Mucosa of gallbladder (tissue), 1 donor: ENCODE measurements at places on chromosomes 12 and 14.

DNA sequence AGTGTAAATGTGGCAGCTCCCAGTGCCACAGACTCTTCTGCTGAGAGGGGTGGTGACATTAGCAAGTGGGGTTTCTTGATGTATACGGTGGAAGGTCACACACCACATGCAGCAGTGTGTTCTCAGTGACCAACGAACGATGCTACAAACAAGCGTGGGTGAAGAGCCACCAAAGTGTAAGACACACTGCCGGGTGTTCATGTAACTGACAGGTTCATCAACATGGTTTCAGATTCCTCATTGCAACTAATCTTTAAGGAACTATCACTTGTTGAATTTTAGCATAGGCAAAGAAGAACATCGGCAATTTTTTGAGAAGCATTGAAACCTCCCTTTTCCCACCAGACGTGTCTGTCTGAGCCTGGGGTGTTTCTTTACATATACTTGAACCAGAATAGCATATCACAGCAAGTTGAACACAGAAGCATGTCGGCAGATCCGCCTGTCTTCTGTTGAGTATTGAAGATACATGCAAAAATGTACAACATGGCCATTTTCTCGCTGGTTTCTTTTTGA lies 58.8 kb downstream of the PPP2R5C start:
- DNase-seq = no peak

GRCh38 chr14:93976477-93977057 lies at the start of gene ASB2:
Gene ASB2, minus strand, starts transcription at chr14:93976570. Its CDS starts 12,031 bp downstream, at chr14:93964539.
- DNase-seq = peak; percentile 40

- no peak for DNase-seq
Observed at GRCh38 chr12:67969134-67969802, 20.0 kb upstream of the IFNG-AS1 start.

DNA sequence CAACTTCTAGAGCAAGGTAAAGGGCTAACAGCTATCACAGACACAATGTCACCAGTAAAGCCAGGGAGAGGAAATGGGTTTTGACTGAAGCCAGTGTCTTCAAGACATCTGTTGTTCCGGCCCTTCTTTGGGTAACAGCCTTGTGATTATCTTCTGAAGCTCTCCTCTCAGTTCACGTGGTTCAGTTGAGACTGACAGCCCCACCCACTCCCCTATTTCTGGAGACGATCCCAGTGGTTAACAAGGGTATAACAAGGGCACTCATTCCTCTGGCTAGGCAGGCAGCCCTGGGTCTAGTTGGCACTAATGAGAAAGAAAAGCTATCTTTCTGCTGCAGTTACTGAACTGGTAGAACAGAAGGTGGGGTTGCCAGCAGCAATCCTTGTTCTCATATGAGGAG lies 6.9 kb downstream of the GNPTAB start:
- peak; percentile 20 for DNase-seq

- DNase-seq = no peak
Observed at GRCh38 chr12:39771456-39771855, 151.9 kb upstream of the ABCD2 start.

- DNase-seq = no peak
Observed at GRCh38 chr14:31388687-31389413, 31.5 kb downstream of the HEATR5A start.

GRCh38 chr12:14655284-14655683 lies 41.1 kb downstream of the GUCY2C start:
- DNase-seq = no peak

GRCh38 chr12:121295116-121295745 lies 1.3 kb downstream of the CAMKK2 start:
- DNase-seq = no peak

- no peak for DNase-seq
Observed at GRCh38 chr12:7369274-7369729, 65.4 kb downstream of the ACSM4 start.

GRCh38 chr14:70704960-70705359 lies 63.2 kb downstream of the TTC9 start:
- DNase-seq = no peak

- DNase-seq = no peak
Observed at GRCh38 chr12:65296508-65297265, 18.2 kb downstream of the MSRB3 start.

- no peak for DNase-seq
Observed at GRCh38 chr12:79643821-79644220, 46.9 kb downstream of the PAWR start.

- DNase-seq = no peak
Observed at GRCh38 chr12:57868851-57869268, 22.3 kb upstream of the CTDSP2 start.

- DNase-seq = no peak
Observed at GRCh38 chr14:69318901-69319475, 59.0 kb downstream of the GALNT16 start.

DNA sequence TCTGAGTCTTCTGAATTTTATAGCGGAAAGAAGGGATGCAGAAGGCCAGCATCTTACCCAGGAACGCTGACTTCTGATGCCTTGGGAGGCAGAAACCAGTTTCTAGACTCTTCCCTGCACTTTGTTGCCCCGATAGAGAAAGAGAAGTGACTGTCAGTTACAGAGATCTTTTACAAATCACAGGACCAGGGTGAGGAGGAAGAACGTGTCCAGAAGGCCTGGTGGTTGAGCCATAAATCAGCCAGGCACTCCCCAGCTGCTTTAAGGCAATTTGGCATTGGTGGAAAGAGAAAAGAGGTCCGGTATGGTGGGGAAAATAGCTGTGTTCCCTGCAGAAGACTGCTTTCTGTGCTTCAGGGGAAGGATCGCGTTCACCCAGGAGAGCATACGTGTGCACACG lies 88.7 kb upstream of the KCNA1 start:
- DNase-seq = no peak

DNA sequence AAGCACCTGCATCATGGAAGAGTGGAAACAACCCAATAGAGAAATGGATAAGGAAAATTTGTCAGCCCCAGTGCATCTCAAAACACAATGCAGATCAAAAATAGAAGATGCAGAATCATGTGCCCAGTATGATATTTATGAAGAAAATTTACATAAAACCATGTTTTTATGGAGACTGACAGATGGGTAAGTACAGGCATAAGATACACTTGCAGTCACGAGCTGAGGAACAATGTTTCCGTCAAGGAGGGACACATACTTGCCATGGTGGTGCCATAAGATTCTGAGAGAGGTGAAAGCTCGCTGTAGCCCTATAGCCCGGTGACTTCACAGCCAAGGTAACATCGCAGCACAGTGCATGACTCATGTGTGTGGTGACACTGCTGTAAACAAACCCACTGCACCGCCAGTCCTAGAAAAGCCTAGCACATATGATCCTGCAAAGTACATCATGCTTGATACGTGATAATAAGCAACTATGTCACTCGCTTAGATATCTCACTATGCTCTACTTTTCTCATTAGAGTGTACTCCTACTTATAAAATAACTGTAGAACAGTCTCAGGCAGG lies 112.6 kb downstream of the RIMBP2 start:
- DNase-seq = no peak

- DNase-seq = no peak
Observed at GRCh38 chr12:62632411-62632918, 165.8 kb downstream of the MON2 start.

- DNase-seq = no peak
Observed at GRCh38 chr12:108875682-108876361, 4.1 kb upstream of the DAO start.

DNA sequence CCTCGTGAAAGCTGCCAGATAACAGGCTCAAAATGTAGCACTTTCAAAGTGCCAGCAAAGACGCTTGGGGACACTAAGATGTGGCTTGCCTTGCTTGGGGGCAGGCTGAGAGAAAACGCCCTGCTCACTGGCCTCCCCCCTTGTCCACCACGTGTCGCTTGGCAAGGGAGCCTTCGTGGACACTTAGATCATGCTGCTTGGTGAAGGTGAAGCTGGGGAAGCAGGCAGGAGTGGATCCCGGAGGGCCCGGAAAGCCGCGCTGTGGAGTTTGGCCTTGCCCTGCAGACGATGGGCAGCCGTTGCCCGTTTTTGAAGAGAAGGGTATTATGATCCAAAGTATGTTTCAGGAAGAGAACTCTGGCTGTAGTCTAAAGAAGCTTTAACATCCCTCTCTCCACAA lies 53.4 kb upstream of the BDKRB2 start:
- DNase-seq = no peak

GRCh38 chr14:30389134-30389876 lies 169.7 kb upstream of the G2E3 start:
- DNase-seq = peak; percentile 62

DNA sequence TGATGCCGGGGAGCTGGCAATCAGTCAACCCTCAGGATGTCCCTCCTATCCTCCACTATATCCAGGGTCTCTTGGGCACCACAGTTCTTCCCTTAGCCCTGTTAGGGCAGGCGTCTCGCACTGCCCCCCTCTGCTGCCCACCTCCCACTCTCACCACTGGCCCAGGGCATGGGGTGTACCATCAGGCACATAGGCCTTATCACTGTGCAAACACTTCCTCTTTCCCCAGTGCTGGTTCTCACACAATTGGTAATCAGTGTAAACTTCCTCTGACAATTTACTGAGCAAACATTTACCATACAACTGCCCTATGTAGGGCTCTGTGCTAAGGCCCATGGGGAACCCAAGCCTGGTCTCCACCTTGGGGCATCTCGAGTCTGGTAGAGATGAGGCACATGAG lies 20.1 kb upstream of the TMED10 start:
- DNase-seq = peak; percentile 29

GRCh38 chr12:98864363-98864762 lies 219.3 kb downstream of the APAF1 start:
- DNase-seq = no peak

DNA sequence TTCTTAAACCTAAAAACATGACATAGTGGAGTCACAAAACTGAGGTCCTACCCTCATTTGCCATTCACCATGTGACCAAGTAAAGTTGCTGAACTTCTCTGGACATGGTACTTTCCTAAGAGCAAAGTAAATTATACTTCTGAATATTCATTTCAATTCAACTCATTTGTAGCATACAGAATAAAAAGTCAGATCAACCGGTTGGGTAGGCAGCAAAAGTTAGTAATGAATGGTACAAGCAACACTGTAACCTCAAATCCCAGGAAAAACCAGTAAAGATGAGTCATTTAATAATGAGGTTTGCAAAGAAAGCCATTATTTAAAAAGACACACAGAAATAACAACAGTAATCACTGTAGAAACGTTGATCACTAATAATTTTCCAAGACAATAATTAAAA lies 8.7 kb downstream of the POLE2 start:
- DNase-seq = no peak

- DNase-seq = no peak
Observed at GRCh38 chr12:104485651-104486362, 29.1 kb downstream of the CHST11 start.

- DNase-seq = no peak
Observed at GRCh38 chr12:24423611-24424010, 474.1 kb upstream of the SOX5 start.

DNA sequence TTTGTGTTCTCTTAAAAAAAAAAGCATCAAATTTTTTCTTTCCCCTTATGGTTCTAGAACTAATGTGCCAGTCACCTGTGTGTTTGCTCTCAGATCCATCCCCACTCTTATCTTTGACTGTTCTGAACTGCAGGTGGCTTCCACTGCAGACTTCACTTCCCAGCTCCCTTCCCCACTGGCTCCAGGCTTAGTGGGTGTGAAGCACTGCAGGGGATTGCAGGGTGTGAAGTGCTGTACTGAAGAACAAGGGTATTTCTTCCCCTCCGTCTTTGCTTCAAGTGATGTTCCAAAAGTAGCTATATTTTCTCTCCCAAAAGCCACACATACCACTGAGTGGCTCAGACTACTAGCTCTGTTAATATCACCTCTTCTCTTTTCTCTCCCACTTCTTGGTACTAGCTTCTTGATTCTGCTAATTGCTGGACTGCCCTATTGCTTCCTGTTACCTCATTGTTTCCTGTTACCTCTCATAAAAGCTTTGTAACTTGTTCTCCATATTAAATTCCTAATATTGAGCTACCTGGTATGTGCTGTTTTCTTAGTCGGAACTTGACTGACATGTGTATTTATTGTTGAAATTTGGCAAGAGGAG lies 115.4 kb upstream of the PRICKLE1 start:
- DNase-seq = no peak

GRCh38 chr12:286531-287300 lies 24.1 kb upstream of the SLC6A13 start:
- DNase-seq = no peak

DNA sequence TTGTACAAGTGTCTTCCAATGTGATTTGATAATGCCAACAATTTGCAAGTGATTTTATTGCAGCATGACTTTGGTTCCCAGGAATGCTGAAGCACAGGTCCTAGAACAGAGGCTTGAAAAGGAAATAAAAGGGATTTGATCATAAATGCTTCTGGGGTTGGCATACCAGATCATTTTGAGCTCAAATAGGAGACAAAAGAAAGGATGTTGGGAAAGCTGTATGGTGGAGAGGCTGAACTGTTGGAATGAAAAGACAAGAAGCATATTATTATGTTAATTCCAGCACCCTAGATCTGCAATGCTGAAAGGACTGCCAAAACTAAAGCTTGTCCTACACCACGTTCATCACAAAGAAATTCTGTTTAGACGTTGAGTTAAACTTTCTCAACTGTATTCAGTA lies 143.1 kb downstream of the BICD1 start:
- DNase-seq = no peak

- DNase-seq = peak; percentile 4
Observed at GRCh38 chr12:34399631-34400410, 377.5 kb downstream of the ALG10 start.

DNA sequence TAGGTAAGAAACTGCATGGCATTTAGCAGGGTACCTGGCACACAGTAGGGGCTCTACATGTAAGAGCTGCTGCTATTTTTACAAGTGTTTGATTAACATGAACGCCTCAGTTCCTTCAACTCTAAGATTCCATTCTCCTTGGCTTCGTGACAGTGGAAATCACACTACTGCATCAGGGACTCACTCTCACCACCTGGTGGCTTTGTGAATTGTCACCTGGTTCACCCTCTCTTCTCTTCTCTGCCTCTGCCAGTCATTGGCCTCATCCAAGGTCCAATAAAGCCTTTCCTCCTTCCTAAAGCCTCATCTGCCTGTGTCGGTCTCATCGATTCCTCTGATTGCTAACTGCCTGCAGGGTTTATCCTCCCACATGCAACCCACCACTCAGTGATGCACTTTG lies 476.4 kb downstream of the VRK1 start:
- no peak for DNase-seq
